CD4-positive, alpha-beta T cell (primary cell): ENCODE measurements at places on chromosomes 2 and 18. TPM values are rescaled to one million over a fixed set of nuclear protein-coding genes. Genes with fewer than 3 reads are reported as not detected.

Gene CACNB4
- total RNA-seq: 0.20 TPM

Gene ERFE
- not detected for total RNA-seq

Gene IL18RAP
- total RNA-seq: 2.6 TPM

Gene NR4A2
- 290 TPM for total RNA-seq

Gene ATP6V1B1
- total RNA-seq: not detected

Gene IL1R1
- 0.49 TPM for total RNA-seq

Gene FSHR
- total RNA-seq: not detected

Gene PTH2R
- total RNA-seq: not detected

Gene PAIP2B
- total RNA-seq: 2.3 TPM

Gene MATN3
- total RNA-seq: not detected

Gene FBXO11
- total RNA-seq: 126 TPM

Gene FOXD4L1
- not detected for total RNA-seq

Gene TEX44
- total RNA-seq: not detected

Gene SLC9A2
- not detected for total RNA-seq

Gene GNAL
- total RNA-seq: 0.11 TPM

Gene ERBB4
- total RNA-seq: not detected

Gene LRP1B
- total RNA-seq: not detected

Gene MRPS5
- 16.3 TPM for total RNA-seq

Gene C1QL2
- not detected for total RNA-seq

Gene REG3G
- not detected for total RNA-seq

Gene IL1RN
- total RNA-seq: 0.31 TPM

Gene TYMS
- total RNA-seq: 1.5 TPM

Gene ATAD2B
- total RNA-seq: 35.4 TPM

Gene CCDC74B
- total RNA-seq: 0.38 TPM

Gene LRRTM1
- total RNA-seq: not detected

Gene CNGA3
- not detected for total RNA-seq

Gene HOXD1
- total RNA-seq: not detected

Gene ATF2
- total RNA-seq: 44.7 TPM

Gene NOL4
- not detected for total RNA-seq

Gene MEP1B
- not detected for total RNA-seq

Gene RBFA
- 12.3 TPM for total RNA-seq

Gene MBD5
- 52.9 TPM for total RNA-seq

Gene UGT1A4
- not detected for total RNA-seq

Gene ACYP2
- 10.9 TPM for total RNA-seq
